ENCODE measurements at places on chromosomes 2 and 18.

DNA sequence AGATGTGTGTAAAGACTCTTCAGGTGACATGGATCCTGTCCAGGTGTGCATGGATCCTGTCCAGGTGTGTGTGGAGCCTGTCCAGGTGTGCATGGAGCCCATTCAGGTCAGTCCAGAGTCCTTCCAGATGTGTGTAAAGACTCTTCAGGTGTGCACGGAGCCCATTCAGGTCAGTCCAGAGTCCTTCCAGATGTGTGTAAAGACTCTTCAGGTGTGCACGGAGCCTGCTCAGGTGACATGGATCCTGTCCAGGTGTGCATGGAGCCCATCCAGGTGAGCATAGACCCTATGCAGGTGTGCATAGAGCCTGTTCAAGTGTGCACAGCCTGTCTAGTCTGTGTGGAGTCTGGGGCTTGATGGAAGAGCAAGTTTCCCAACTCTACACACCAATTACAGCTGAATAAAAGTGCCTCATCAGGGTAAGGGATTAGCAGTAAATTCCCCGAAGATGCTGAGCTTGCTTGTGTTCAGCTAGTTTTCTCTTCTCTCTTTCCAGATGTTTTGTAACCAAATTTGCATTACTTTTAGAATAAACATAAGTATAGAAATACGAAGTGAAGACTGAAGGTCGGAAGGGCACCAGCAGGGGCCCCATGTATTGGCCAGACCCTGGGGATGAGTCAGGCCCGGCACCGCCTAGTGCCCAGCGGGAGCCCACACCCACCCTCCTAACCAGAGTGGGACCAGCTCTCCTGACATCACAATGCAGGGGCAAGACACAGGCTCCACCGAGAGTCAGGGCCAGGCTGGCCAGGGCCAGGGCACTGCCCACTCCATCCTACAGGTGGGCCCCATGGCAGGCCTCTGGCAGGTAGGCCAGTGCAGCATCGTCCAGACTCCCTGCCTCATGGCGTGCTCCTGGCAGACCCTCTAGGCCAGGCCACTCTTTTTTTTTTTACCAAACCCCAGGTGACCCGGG, 38.6 kb upstream of the GPC1 start:
- DNase-seq: no peak

DNA sequence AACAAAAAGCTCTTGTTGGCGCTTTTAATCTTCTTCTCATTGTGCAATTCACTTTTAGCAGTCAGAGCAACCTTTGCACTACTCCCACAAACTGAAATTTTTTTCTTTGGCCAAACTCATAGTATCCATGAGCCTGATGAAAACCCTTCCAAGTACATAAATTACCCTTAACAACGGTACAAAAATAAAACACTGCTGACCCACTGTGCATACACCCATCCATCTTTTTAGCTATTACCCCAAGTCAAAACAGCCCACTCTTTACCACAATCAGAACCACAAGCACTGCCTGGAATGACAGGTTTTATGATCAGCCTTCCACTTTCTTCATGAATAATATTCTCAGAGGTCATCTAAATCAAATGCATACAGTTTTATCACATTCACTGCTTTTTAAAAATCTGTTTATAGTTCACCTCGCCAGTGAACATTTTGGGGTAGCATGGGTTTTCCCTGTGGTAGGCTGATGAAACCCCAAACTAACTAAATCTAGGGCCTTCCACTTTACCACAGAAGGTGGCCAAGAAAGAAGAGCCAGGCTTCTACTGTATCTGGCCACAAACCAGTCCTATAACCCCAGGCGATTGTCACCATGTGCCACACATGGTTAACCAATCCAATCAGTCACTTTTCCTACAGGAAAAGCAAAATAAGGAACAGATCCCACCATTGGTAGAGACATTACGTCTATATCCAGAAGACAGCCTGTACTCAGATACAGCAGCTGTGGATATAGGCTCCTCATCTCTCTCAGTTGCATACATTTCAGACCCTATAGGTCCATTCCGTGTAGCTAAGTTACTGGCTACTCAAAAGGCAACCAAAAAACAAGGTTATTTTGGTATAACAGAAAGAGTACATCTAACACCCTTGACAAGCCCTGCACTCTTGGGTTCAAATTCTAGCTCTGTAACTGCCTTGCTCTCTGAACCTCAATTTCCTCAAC, 171.3 kb downstream of the THADA start:
- no peak for DNase-seq

GRCh38 chr2:204796581-204796980, 251.3 kb downstream of the PARD3B start:
- DNase-seq: no peak

GRCh38 chr2:68837164-68837860, 33.9 kb downstream of the BMP10 start:
- DNase-seq: peak; percentile 44

DNA sequence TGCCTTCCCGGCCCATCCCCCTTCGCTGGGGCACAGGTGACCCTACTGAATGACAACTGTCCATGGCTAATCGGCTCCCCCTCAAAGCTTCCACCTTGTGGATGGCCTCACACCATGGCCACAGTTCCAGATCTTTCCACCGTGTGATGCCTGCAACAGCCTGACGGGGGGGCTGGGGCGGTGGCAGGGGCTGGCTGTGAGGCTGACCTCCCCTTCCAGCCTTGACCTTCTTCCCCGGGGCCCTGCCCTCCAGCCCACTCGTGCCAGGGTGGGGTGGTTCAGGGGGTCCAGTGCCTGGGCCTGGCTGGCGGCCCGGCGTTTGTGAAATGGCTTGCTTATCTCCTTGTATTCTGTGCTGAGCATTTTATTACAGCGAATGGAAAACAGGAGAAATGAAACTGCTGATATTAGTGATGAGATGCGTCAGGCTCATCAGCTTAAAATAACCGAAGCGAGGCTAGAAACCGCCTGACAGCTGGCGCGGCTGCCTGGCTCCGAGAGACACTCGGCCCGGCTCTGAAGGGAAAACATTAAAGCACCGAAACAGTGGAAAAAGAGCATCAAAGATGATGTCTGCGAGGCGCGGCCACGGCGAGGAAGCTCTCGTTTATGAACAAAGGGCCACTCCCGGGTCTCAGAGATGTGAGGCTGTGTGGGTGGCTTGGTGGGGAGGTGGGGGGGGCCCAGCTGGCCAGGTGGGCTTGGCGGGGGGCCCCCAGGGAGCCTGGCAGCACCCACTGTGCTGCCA, 916 bp upstream of the PDCD1 start:
- DNase-seq: peak; percentile 70

GRCh38 chr2:223470602-223471001, 131.6 kb downstream of the SCG2 start:
- DNase-seq: no peak

Measured in right hindlimb (tissue), 1 donor.